NCI-H146 (cell line): ENCODE measurements at places on chromosomes 2 and 18.

GRCh38 chr18:79321625-79322405, 73.9 kb upstream of the NFATC1 start:
- peak; percentile 72 for DNase-seq

DNA sequence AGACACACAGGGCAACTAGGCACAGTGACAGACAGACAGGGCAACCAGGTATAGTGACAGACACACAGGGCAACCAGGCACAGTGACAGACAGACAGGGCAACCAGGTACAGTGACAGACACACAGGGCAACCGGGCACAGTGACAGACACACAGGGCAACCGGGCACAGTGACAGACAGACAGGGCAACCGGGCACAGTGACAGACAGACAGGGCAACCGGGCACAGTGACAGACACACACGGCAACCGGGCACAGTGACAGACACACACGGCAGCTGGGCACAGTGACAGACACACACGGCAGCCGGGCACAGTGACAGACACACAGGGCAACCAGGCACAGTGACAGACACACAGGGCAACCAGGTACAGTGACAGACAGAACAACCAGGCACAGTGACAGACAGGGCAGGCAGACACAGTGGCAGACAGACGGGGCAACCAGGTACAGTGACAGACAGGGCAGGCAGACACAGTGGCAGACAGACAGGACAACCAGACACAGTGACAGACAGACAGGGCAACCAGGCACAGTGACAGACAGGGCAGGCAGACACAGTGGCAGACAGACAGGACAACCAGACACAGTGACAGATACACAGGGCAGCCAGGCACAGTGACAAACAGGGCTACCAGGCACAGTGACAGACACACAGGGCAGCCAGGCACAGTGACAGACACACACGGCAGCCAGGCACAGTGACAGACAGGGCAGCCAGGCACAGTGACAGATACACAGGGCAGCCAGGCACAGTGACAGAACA, 64.7 kb upstream of the RAB6C start:
- no peak for DNase-seq

DNA sequence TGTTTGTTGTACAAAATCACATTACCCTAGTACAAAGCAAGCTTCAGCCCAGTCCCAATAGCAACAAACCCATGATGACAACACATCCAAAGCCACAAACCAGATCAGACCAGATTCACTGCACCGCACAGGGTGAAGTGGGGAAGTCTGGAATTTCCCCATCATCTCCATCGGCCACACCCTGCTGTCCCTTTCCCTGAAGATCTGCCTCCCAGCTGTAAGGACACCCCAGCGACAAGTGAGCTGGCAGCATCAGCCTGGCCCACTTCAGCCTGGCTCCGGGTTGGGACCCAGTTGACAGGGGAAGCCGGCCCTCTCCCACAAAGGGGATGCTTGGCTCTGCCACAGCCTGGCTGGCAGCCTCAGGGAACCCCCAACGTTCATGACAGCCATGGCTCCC, 207.6 kb downstream of the MGAT5 start:
- DNase-seq: no peak

- DNase-seq: no peak
Measured at GRCh38 chr2:240211096-240211495, 70.6 kb upstream of the OTOS start.

GRCh38 chr2:117760916-117761315, 53.6 kb upstream of the DDX18 start:
- DNase-seq: no peak

DNA sequence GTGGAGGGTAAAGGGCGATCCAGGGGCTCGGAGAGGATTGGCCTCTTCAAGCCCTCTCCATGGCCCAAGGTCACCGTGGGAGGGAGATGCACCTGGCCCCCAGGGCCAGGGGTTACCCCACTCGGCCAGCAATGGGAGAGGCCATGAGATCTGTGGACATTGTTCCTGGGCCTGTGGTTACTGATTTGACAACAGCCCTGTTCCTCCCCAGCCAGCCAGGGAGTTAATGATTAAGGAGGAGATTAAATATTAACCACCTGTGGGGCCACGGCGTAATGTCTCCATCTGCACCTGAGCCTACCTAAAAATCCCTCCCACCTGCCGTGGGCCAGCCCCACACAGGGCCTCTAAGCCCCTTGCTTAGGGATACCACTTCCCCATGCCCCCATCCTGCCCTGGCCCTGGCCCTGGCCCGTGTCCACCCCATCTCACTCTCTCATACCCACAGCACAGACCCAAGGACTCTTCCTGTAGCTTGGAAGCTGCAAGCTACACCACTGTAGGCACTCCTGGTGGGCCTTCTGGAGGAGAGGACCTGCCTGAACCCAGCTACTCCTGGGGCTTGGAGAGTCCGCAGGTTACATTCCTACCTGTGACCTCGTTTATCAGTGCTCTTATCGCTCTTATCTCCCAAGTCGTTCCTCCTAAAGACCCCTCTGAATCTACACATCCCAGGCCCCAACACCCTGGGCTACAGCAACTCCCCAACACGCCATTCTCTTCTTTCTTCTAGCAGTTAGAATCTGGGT, 32.1 kb downstream of the ZFP36L2 start:
- no peak for DNase-seq

GRCh38 chr2:23499439-23499838, 114.5 kb downstream of the KLHL29 start:
- no peak for DNase-seq

- DNase-seq: peak; percentile 16
Measured at GRCh38 chr18:5155218-5155906, 41.7 kb downstream of the AKAIN1 start.

- DNase-seq: no peak
Measured at GRCh38 chr2:239958473-239958765, 66.7 kb downstream of the NDUFA10 start.

DNA sequence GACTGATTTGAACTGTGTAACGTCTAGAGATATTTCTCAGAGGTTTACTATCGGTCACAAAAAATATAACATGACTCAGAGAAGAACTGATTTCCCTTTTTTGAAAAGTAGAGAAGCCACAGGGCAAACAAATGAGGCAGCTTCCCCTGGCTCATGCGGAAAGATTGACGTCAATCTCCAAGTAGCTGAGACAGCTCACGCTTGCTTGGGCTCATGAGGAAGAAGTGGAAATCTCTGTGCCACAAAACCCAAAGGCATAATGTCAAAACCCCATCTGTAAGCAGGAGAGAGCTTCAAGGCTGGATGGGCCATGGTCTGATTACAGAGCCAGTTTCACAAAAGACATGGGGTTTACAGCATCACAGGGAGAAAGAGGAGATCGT, 188.1 kb downstream of the ARL4C start:
- DNase-seq: no peak

GRCh38 chr2:165245081-165245793, 6.0 kb downstream of the SCN2A start:
- DNase-seq: peak; percentile 23

DNA sequence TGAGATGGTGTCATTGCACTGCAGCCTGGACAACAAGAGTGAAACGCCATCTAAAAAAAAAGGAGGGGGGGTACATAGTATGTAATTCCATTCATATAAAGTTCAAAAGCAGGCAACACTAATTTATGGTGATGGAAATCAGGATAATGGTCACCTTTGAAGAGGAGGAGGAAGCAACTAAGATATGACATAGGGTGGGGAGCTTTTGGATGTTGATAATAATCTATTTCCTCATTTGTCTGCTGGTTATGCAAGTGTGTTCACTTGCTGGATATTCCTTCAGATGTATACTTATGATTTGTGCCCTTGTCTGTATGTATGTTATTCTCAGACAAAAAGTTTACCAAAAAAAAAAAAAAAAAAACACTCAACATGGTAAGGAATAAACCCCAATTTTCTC, 28.6 kb upstream of the ATIC start:
- no peak for DNase-seq

DNA sequence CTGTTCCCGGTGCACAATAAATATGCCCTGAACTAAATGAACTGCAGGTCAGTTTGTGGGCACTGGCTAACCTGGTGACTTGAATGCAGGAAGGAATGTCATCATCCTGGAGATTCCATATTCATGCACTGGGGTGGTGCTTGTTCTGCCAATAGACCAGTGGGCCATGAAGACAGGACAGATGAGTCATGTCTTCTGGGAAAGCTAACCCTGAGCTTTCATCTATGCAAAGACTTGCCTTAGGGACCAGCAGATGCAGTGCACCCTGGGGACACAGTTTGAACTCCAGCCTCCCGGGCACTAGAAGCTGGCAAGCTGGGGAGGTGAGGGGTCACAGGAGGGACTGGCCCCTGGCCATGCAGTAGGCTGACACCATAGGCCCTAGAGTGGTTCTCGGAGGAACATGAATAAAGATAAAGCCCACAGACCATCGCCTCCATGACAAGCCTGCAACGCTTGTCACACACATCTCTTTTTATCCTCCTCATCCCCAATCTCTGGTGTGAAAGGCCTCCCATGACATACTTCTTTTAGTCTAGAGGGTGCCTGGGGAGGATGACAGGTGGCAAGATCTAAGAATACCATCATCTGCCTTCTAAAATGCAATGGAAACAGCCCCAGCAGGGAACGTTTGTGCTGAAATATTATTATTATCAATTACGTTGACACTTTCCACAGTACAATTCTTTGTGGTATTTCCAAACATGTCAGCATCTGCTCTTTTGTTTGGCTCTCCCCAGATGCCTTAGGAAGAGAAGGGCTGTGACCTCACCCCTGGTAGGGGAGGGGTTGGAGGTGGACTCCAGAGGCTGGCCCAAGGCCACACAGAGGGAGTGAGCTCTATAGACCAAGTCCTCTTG, 267.4 kb upstream of the RAB6C start:
- DNase-seq: peak; percentile 34

- no peak for DNase-seq
Measured at GRCh38 chr2:168633895-168634294, 168.5 kb upstream of the NOSTRIN start.

DNA sequence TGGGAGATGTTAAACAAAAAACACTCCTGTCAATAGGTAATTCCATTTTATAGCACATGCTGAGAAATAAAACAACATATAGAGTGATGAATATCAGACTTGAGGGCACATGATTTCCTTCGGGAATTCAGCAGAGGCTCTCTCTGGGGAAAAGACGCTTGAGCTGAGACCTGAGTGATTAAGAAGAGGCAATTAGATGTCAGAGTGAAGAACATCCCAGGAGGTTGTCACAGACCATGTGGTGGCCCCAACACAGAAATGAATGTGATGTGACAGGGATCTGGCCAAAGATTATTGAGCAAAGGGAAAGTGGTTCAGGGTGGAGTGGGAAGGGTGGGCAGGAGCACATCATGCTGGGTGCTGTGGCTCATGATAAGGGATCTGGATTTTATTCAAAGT, 254.7 kb downstream of the RAD51AP2 start:
- DNase-seq: no peak

DNA sequence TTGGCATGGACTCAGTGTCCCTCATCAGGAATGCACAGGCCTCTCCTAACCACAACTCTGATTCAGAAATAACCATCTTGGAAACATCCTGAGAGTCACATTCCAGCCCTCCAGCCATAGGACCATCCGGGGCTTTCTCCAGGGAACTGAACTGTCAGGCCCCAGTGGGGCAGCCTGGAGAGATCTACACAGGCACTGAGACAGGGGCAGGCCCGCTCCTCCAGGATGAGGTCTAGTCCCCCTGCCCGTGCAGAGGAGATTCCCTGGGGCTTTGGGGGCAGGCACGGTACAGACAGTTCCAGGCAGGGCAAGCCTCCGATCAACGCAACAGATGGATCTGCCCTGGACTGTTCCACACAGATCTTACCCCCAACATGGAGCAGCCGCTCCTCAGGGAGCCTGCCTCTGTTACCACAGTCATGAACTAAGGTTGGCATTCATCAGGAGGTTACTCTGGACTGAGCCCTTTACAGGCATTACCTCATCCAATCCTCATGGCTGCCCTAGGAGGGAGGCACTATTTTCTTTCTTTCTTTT, 12.0 kb downstream of the KCNK3 start:
- no peak for DNase-seq

DNA sequence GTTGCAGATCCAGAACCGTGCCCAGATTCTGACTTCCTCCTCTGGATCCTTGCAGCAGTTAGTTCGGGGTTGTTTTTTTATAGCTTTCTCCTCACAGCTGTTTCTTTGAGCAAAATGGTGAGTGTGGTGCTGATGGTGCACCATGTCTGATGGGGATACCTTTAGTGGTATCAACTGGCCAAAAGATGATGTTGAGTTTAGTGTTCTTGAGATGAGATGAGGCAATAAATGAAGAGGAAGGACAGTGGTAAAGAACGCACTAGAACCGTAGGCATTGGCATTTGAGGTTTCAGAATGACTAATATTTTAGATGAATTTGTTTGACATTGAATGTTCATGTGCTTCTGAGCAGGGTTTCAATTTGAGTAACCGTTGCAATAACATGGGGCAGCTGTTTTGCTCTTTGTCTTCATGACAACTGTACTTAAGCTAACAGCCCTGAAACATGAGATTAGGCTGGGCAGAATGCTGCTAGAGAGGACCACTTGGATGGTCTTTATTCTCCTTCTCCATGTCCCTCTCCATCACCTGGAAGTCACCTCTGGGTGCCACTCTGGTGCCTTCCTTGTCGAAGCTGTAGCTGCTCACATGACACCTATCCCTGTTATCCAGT, 3.9 kb downstream of the CTLA4 start:
- DNase-seq: no peak

- no peak for DNase-seq
Measured at GRCh38 chr2:68971591-68972231, 2.7 kb upstream of the GKN1 start.

- DNase-seq: no peak
Measured at GRCh38 chr2:206530727-206531126, 87.4 kb downstream of the ADAM23 start.

GRCh38 chr2:239819091-239819973, 205.8 kb downstream of the NDUFA10 start:
- DNase-seq: no peak

DNA sequence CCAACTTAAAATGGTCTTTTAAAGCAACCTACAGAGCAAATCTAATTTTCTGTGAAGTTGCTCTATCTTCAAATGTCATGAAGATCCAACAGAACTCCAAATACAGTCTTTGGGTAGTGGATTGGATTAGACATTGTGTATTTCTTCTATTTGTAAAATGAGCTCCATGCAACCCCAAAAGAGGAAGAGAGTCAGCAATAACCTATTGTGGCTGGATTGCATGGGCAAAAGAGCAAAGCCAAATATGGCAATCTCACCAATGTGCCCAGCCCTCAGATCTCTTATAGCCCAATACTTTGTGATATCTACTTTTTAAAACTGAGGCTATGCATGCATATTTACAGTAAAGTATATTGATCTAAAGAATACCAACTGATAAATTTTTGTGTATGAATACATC, 146.3 kb downstream of the TXNL1 start:
- no peak for DNase-seq
